ENCODE measurements at places on chromosomes 1 and 21. TPM values are rescaled to one million over a fixed set of nuclear protein-coding genes. Genes with fewer than 3 reads are reported as not detected.

DNA sequence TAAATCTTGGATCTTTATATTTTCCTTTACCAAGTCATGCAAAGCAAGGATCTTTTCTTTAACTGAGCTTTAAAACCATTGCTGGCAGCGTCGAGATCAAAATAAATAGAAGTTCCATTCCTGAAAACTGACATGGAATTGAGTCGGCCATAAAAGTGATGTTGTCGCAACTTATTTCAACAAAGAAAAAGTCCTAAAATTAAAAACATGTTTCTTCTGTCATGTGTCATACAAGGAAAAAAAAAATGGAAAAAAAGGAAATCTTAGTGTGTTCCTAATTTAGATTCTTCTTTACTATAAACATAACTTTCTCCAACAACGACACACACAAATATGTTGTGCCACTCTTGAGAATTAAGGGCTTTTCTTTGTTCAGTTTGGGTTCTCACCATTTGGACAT lies 34.9 kb downstream of the GREM2 start:
- no peak for DNase-seq

DNA sequence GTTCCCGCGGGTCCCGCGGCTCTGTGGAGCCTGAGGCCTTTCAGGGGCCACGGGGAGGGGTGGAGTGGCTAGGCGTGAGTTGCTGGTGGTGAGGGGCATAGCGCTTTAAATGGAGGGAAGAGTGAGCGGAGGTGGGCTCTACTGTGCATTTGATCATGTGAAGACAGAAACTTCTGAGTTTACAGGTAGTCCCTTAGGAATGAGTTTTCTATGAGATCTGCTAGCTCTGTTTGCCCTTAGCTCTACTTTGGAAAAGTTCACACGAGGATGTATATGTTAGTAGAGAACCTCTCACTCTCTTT lies 593 bp downstream of the ST6GALNAC3 start:
- no peak for DNase-seq

GRCh38 chr1:241596633-241597032 lies 43.5 kb downstream of the CHML start:
- DNase-seq, result no peak

DNA sequence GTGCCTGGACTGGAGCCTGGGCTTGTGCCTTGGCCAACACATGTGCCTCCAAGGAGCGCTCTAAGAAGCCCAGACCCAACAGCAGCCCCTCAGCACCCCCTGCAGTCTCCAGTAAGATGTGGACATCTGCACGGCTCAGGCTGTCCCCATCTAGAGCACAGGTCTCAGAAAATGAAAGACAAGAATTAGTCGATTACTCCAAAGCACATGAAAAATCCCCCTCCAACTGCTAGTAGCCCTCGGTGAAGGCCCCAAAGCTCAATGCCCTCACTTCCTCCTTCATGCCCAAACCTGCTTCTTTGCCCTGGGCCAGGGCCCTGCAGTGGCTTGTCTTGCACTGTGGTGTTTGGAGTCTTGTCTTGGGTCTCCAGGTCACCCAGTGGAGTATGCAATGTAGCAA lies 21.9 kb upstream of the ERO1B start:
- no peak for DNase-seq

DNA sequence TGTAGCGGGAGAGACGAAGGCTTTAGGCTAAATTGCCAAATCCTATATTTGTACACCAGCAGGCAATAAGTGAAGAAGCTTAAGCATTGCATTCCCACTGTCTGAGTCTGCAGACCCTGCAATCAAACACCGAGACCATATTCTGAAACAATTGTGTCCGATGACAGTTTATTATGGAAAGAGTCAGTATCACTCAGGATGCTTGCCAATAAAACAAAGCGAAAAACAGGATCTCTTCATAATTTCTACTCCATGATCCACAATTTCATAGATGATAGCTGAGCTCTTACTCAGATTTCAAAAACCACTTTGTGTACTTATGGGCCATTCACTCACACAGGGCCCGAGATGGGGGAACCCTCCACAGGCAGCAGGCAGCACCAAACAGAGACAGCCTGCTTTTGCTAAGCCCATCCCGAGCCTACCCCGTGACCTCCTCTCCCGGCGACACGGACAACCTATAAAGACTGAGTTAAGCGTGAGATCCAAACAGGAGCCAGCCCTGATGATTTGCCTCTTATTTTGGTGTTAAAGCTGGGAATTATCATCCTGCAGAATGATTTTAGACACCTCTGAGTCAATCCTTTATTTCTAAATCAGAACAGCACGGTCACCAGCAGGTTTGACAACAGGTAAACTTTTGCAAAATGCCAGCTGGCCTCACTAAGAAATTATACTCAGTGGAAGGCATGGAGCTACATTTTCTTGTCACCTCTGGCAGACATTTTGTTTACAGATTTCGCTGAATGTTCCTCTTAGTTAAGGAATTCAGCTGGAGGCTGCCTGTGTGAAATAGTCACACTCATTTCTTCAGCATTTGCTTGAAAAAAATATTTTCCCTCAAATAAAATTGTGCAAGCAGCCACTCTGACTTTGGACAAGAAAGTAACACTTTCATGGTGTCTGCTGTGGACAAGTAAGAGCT lies 212.4 kb downstream of the GPATCH2 start:
- no peak for DNase-seq

DNA sequence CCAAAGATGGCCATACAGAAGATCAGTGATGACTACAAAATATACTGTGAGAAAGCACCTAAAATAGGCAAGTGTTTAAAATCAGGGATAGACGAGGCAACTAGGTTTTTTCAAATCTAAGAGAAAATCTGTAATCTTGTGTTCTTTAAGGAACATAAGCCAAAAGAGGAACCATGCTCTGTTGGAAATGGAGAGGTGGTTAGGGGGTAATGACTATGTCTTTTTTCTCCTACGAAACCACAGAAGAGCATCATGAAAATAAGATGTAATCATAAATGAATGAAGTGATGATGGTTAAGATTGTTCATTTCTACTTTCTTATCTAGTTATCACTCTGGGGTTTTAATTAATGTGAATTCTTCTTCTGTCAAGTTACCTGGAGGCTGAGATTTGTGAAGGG lies 43.1 kb downstream of the RGSL1 start:
- DNase-seq, result no peak

DNA sequence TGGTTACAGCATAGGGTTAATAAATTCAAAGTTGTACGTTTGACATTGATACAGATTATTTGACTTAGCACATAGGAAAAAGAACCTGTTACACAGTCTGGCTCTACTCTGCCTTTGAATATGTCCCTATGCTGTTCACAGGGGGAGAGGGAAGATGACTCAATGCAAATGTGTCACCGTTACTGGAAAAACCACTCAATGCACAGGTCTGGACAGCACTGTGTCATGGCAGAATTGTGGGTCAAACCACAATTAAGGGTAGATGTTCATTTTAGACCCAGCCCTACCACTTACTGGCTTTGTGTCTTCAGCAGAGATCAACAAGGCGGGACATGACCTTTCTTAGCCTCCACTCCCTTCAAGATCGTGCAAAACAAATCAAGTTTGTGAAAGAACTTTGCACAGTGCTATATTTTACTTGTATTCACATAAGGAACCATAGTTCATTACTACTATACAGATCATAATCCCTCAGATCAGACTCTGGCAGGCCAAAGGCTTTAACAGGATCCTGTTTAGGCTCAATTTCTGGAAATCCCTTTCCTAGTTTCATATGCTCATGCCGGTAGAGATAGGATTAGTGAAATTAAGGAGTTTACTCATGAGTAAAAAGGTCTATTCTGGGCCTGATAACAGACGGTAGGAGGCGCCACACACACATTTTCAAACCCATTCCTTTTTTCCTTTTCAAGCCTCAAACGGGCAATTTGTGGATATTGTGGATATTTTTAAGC lies 22.1 kb downstream of the EIF2D start:
- peak; percentile 70 for DNase-seq

KRTAP19-3 gene
- not detected for total RNA-seq

HMGCS2 gene
- total RNA-seq, result not detected

AKNAD1 gene
- total RNA-seq, result not detected

- no peak for DNase-seq
Measured at GRCh38 chr1:227621211-227621610, 57.9 kb downstream of the ZNF678 start.

DNA sequence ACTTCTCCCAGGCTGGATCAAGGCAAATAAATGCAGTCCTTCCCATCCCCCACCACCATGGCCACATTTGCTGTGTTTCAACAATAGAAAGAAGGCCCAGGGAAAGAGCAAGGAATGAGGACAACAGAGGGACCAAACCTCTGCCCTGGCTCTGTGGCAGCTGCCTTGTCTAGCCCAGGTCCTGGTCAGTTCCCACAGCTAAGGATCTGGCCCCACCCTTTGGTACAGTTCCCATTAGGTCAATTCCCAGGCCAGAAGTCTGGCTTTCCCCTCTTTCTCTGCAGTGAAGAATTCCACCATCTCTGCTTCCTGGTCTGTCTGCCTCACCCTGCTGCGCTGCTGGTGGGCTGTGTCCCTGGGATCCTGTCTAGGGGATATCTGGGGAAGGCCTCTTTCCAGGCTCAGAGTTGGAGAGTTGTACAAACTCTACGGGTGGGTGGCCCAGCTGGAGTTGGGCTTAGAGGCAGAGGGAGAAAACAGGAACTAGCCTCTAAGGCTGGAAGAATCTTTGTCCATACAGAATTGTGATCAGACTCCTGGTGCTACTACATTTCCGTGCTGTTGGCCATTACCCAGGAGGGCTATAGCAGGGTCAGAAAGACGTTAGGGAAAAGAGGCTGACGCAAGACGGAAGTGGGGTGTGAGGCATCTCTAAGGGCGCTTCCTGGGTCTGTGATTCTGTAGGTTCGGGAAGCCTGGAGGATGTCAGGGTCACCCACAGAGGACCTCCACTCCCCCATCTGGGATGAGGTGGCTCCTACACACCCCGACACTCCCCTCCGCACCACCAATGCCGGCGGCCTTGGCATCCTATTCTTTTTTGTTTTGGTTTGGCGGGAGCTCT lies 953 bp upstream of the NDUFS2 start:
- DNase-seq, result no peak

- DNase-seq, result peak; percentile 82
Measured at GRCh38 chr1:156096640-156097391, 14.6 kb upstream of the MEX3A start.

DNA sequence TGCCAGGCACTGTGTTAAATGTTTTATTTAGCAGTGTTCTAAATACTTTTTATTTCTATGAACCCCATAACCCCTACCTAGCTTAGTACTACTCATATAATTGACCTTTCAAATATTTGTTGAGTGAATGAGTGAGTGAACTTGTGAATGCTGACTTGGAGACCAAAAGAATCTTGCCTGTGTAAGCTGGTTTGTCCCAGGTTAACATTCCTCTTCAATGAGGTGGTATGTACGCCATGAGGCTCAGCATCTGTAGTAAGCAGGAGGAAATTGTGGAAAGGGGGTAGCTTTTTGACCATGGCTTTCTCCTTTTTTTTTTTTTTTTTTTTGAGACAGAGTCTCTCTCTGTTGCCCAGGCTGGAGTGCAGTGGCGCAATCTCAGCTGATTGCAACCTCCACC lies 14.6 kb downstream of the MED18 start:
- no peak for DNase-seq

- DNase-seq, result peak; percentile 34
Measured at GRCh38 chr21:42189860-42190485, 29.0 kb upstream of the ABCG1 start.
